ENCODE measurements at places on chromosomes 6 and 20.

- no peak for DNase-seq
Observed at GRCh38 chr6:69116658-69117057, 481.6 kb downstream of the ADGRB3 start.

DNA sequence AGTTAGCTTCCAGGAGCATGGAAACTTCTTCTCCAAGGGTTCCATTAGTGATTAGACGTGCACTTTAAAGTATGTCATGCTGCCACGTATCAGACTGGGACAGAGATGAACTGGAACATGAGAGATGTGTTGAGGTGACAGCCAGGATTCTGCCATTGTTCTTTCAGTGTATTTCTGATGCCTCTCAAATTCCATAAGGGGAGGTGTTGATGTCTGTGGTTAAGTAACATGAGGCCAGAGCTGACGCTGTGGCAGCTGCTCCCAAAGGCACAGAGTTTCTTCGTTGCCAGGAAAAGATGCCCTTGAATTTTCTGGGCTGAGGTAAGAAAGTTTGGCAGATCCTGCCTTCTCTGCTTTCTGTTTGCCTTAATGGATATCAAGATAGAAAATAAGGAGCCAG is 63.5 kb downstream of the TRMT6 start:
- DNase-seq = peak; percentile 1

GRCh38 chr6:79801362-79801761 is 146.0 kb downstream of the ELOVL4 start:
- DNase-seq = no peak

DNA sequence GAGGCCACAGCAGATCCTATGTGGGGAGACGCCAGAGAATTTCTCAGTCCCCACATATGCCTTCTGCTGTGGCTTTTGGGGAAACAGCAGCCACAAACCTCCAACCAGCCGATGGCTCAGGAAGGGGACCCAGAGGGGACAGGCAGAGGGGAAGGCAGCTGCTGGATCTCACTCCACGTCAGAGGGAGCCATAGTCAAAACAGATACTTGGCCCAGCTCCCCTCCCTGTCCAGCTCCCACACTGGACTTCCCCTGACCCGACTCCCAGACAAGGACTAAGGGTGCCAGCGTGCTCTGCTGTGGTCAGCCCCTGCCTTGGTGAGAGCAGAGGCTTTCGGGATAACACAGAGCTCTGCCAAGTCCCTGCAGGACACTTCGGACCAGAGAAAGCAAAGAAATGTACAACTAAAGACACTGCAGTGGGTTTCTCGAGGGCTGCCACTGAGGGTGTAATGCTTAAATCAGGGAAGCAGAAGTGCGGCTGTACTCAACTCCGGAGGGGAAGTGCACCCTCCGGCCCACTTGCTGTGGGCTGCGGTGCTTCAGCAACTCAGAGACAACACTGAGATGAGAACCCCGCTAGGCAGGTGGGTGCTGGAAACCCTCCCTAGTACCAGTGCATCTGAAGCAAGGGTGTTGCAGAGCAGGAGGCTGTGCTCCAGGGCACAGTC is 47.2 kb downstream of the RRBP1 start:
- DNase-seq = no peak

DNA sequence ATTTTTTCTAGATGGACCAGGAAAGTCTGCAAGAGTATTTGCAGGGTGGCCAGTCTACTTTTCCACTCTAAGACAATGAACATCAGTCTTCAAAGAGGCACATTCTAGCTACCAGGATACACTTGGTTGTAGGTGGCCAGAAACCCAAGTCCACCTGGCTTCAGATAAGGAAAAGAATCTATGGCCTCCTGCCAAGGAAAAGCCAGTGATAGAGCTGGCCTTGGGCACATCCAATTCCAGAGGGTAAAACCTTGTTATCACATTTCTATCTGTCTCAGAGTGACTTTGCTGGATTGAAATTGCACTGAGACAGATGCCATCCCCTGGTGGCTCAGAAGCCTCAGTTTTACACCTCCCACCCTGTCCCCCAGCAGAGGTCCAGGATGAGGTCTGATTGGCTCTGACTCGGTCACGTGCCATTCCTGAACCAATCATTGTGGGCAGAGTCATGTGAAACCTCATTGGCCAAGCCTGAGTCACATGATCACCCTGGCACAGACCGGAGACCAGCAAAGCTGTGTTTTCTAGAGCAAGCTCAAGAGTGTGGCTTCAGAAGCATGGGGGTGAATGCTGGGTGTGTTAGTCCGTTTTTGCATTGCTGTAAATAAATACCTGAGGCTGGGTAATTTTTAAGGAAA is 497.4 kb upstream of the SULF2 start:
- no peak for DNase-seq

DNA sequence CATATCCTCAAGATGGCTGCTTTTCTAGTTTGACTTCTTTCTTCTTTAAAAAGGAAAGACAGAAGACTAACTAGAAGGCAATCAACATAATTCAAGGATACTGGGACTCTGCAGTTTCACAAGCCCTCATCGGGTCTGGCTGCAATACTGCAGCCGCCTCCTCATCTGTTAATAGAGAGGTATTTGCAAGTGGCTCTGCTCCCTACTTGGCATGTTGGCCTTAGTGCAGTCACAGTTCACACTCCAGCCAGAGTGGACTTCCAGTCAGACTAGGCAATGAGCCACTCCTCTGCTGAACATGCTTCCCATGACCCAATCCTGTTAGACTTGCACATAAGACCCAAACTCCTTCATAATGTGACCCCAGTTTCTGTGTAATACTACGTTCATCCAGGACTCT is 141.9 kb upstream of the ENPP5 start:
- DNase-seq = no peak

DNA sequence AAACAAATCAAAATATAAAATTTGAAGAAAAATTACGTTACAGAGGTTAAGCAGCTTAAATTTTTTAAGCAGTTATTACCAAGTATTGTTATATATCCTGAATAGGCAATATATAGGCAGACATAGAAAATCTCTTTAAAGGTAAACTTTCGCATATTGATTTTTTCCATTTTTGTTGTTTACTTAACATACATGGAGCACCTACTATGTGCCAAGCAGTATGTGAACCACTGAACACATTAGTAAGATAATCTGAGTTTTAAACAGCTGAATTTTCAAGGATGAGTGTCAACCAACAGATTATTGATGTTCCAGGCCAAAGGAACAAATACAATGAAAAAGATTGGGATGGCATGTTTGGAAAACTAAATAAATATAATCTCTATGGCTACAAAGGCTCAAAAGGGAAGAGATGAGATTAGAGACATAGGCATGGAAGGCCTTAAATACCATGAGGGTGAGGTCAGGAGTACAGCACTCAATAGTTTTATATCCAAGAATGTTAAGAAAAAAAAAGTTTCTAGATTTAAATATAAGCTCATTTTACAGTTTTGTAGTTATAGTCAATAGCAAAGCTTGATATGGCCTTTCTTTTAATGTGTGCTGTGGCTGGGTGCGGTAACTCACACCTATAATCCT is 277.5 kb downstream of the PTPRK start:
- no peak for DNase-seq

- no peak for DNase-seq
Observed at GRCh38 chr6:15547400-15547799, 115.4 kb downstream of the DTNBP1 start.

DNA sequence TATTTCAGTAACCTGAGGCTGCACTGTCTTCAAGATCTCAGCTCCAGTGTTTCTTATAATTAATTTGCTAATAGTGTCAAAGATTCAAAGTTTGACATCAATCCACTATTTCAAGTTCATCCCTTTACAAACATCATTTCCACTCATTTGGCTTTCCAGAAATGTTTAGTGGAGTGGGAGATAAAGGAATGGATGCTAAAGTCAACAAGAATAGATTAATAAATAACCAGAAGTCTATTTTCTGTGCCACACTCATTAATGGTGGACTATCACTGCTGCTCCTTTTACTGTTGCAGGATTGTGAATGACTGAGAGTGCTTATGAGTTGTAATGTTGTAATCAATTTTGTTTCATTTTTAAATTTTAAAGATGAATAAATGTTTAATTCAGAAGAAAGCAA is 28.4 kb upstream of the EPM2A start:
- no peak for DNase-seq

- no peak for DNase-seq
Observed at GRCh38 chr20:1998715-1999114, 4.9 kb upstream of the PDYN start.

DNA sequence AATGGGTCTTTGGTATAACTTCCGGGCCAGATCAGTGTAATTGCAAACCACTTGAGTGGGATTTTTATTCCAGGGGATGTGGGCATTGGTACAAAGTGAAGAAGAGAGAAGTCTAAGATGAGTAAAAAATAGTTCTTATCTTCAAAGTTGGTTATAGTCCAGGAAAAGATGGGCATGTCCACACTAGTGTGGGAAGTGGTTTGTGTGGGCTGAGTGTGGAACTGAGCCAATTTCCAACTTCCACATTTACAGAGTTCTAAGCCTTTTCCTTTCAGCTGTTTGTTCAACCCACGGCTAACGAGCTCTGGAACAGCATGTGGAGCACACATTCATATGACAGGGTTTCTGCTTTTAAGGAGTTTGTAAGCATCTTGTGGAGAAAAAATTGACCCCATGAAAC is 72.3 kb upstream of the IFNGR1 start:
- peak; percentile 16 for DNase-seq

DNA sequence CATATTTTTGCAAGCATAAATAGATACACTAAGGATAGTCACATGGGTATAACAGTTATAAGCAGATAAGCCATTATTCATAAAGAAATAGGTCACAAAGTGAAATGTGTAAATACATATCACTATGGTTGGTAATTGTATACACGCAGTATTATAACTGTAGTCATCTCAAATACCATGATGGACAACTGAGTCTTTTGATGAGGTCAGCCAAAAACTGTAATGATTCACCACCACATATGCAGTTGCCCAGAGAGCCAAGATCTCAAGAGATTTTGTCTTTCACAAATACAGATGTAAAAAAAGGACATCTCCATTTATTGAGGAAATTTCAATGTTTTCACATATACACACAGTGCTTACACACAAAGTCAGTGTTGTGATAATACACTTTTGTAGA is 28.3 kb downstream of the ZNF292 start:
- no peak for DNase-seq

DNA sequence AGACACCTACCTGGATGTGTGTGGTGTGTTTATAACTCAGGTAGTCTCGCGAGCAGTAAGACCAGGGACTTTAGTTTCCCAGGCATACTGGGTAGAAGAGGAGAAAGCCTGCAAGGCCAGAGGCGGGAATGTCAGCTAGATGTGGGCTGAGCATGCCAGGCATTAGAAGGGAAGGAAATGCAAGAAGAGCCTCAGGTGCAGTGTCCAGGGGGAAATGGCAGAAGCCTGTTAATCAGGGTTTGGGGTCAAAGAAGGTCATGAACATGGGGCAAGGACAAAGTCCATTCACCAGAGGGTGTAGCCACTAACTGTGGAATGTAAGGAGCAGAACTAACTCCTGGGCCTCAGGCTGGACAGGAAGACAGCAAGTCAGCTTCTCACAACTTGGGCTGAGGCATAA is 305.0 kb downstream of the SMOC2 start:
- no peak for DNase-seq

- DNase-seq = no peak
Observed at GRCh38 chr6:13932785-13933184, 8.0 kb downstream of the RNF182 start.

DNA sequence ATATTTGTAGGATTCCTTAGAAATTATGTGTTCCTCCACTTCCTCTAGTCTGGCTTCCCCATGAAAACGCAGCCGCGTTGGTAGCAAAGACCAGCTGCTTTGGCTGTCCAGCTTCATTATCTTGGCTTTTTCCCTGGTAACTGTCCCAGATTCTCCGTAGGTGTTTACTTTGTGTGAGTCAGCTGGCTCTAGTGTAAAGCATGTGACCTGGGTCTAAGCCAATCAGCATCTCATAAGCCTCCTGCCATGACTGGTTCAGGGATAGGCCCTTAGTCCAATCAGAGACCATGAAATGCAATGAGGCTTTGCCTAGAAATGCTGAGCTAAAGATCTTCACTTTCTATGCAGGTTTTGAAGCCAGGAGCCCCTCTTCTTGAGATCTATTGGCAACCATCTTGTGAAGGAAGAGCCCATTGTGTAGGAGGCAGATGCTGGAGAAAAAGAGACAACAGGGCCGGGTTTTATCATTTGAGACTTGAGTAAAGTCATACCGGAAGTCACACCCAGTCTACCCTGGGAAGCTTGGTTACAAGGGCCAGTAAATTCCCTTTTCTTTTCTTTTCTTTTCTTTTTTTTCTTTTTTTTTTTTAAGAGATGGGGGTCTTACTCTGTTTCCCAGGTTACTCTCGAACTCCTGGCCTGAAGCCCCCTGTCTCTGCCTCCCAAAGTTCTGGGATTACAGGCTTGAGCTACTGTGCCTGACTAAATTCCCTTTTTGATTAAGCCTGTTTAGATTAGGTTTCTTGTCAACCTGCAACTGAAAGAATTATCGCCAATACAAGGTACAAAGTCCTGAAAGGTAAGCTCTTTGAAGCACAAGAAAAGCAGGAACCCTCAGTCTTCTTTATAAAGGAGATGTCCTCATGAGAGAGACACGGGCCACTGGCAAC is 256.5 kb upstream of the RREB1 start:
- no peak for DNase-seq

DNA sequence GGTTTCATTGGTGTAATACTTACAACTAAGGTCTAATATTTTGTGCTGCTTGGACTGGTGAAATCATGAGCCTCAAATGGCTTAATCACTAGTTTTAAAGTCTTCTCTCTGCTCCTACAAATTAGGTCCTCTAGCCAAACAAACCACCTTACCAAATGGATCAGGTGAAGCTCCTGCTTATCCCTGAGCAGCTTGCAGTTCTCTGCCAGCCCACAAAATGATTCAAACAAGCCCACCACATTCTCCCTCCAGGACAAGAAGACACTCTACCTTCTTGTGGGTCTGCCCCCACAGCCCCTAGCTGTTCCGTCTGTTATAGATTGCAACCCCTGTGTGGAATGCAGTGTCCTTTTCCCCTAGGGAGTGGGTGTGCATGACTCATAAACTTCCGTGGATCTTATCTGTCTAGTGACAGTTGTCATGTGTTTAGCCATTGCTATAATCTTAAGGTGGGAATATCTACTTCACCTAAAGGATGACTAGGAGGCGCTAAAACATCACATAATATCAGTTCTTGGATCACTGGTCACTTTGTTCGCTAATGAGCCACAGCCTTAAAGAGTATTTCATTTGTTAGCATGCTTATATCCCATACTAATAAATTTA is 940.5 kb upstream of the MANEA start:
- DNase-seq = no peak

DNA sequence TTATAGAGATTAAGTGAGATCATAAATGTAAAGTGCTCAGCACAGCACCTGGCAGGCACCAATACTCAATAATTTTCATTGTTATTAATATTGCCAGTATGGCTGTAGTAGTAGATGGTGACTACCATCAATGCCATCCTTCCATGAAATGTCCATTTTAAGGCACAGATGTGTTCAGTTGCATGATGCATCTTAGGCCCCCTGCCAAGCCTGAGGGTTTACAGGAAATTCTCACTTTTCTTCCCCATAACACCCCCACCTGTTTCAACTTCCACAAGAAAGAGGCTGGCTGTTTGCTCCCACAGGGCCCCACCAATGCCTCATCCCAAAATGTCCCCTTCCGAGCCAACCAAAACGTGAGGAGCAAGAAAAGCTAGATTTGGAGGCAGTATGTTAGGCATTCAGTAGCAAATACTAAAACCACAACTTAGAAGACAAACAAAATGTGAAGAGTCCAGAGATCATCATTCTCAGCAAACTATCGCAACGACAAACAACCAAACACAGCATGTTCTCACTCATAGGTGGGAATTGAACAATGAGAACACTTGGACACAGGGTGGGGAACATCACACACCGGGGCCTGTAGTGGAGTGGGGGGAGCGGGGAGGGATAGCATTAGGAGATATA is 110.6 kb upstream of the NHSL1 start:
- no peak for DNase-seq

Data from thymus (tissue), 14 donors.